ENCODE measurements at places on chromosomes 16 and 17. TPM values are rescaled to one million over a fixed set of nuclear protein-coding genes. Genes with fewer than 3 reads are reported as not detected.

MMP2 gene
- 101 TPM for total RNA-seq

SEPTIN12 gene
- total RNA-seq, result not detected

CDH1 gene
- total RNA-seq, result 0.15 TPM

CLEC3A gene
- total RNA-seq, result not detected

WNK4 gene
- total RNA-seq, result 1.7 TPM

GOSR2 gene
- total RNA-seq, result 25.9 TPM

MED13 gene
- 14.0 TPM for total RNA-seq

ELMO3 gene
- 0.59 TPM for total RNA-seq

Data from bronchus fibroblast of lung (primary cell).